ENCODE measurements at places on chromosomes 1 and 21.

GRCh38 chr21:29017639-29018237 lies 1.4 kb downstream of the RWDD2B start:
- no peak for DNase-seq

- no peak for DNase-seq
These were observed 11.5 kb downstream of the PLXNA2 start for GRCh38 chr1:208232662-208233038.

- no peak for DNase-seq
These were observed 273.0 kb downstream of the LTN1 start for GRCh38 chr21:28719723-28720122.

- no peak for DNase-seq
These were observed 290.4 kb downstream of the GRIK1 start for GRCh38 chr21:29649406-29649814.

GRCh38 chr1:118986555-118987467 lies 1.3 kb downstream of the TBX15 start:
- DNase-seq, result no peak

- DNase-seq, result peak; percentile 60
These were observed 20.9 kb upstream of the HSPA13 start for GRCh38 chr21:14403681-14404318.

Data from MM.1S (cell line).